ENCODE measurements at places on chromosomes 3 and 15.
A peak's percentile ranks its signal among the peaks of the same experiment; 100 is the strongest.

- DNase-seq: no peak
Observed at GRCh38 chr15:52329987-52330386, 34.4 kb upstream of the MYO5C start.

- no peak for DNase-seq
Observed at GRCh38 chr3:142031575-142031974, 117.8 kb downstream of the TFDP2 start.

DNA sequence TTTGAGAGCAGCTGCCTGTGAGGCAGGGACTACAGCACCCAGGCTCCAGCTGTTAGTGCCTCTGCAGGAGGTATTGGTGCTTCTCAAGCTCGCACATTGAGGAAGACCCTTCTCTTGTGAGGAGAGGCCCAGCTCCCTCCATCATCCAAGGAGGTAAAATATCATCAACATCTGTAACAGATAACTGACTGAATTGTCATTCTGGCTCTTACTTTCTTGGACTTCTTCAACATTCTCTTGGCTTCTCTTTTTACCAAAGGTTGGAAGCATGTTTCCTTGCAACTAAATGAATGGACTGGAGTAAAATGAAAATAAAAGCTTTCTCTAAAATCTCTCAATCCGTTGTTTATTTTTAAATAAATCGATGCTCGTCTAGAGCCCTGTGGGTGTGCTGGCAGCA is 53.1 kb upstream of the PXYLP1 start:
- no peak for DNase-seq

DNA sequence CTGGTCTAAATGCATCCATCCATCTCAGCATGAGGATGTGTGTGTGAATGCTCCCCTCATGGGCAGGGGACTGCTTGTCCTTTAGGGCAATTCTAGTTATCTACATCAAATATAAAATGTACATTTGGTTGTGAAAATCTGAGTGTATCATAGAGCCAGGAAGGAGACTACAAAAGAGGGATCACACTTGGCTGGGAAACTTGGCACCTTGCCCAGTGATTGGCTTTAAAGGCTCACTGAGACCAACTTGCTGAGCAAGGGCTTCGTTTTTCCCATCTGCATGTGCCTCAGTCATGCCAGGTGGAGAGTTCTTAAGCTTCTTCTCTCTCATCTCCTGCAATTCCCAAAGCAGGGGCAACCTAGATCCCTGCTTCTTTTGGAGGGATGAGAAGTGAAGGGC is 5.2 kb downstream of the CAPN3 start:
- no peak for DNase-seq

GRCh38 chr15:40204100-40204499 is 34.8 kb upstream of the PAK6 start:
- DNase-seq: no peak

DNA sequence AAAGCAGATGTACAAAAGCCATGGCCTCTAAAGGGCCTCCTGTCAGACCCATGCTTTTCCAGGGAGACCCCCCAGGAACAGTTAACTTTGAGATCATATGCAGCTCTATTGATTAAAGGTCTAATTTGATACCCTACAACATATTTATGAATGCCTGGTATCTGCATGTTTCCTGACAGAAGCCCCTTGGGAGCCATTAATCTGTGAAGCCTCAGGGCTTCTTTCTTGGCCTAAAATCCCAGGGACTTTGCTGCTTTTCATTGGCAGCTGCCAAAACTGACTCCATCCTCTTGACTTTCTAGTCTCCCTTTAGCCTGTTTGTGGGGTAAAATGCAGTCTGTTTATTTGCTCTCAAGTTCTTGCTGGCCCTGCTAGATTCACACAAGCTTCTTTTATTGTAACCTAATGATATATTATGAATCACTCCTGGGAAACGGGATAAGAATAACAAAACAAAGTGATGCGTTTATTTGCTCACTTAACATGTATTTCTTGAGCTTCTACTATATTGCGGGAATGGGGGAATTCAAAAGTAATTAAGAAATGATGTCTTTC is 257.0 kb downstream of the LSAMP start:
- no peak for DNase-seq

DNA sequence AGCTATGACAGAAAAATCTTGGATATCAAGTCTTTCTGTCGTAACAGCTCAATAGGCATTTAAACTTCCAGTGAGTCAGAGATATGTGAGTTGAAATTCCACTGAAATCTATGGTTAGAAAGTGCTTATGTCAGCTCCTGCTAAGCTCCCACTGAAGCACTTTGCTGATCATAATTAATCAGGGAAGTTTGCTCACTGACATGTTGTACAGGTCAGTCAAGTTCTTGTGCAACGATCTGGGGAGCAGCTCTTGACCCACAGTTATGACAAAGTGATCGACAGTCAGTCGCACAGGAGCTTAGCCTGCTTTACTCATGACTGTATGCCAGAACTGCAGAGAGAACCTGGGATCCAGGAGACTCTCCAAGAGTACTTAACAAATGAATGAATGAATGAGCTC is 453.5 kb downstream of the SOX2 start:
- DNase-seq: no peak

- DNase-seq: no peak
Observed at GRCh38 chr3:13163848-13164382, 90.7 kb upstream of the IQSEC1 start.

GRCh38 chr15:25019434-25019833 is 64.6 kb downstream of the SNRPN start:
- DNase-seq: no peak

DNA sequence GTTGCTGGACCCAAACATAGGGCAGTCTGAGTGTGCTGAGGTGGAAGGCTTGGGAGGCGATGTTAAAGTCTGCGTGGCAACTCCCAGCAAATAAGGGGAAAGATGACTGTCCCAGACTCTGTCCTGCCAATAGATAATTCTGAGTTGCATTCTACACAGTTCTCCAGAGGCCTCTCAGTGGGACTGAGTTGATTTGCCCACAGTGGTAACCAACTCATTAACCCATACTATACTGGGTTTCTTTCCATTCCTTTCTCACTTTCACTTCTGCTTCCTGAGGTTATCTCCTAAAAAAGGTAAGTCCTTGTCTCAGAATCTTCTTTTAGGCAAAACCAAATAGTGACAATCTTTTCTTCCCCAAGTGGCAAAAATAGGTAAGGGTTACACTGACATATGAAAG is 549.9 kb upstream of the DPPA4 start:
- DNase-seq: no peak

GRCh38 chr3:195285372-195285771 is 14.4 kb upstream of the XXYLT1 start:
- no peak for DNase-seq

DNA sequence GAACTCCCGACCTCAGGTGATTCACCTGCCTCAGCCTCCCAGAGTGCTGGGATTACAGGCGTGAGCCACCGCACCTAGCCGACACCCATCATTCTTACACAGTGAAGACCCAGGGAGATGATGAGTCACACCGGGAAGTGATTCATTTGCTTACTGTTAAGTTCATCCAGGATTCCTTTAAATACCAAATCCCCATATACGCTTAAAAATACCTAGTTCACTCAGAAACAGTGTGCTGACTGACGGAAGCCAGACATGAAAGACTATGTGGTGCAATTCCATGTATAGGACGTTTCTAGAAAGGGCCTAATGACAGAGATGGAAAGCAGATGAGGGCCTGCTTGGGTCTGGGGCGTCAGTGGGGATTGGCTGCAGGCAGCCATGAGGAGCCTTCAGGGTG is 75.2 kb downstream of the APBA2 start:
- DNase-seq: peak; percentile 36

DNA sequence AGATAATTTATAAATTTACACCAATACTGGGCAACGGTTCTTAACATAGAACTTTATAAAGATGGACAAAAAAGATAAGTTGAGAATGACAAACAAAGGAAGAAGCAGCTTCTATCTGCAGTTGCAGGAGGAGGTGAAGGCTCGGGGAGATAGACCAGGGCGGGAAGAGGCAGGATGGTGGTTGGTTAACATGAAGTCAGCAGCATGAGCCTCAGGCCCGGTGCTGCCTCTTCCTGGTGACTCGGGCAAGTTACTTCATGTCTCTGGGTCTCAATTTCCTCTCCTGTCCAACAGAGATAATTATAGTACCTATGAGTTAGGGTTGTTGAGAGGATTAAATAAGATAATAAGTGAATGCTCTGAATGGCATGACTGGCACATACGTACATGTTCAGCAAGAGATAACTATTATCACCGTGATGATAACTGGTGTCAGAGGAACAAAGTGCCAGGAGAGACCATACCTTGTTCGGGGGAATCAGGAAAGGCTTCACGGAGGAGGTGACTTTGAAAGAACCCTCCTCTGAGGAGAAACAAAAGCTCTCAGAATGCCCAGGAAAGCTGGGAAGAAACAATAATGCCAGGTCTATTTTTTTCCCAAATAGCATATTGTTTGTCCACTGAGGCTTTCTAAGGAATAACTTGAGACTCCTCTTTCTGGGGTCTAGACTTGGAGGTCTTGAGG is 4.4 kb downstream of the PAK6 start:
- no peak for DNase-seq

DNA sequence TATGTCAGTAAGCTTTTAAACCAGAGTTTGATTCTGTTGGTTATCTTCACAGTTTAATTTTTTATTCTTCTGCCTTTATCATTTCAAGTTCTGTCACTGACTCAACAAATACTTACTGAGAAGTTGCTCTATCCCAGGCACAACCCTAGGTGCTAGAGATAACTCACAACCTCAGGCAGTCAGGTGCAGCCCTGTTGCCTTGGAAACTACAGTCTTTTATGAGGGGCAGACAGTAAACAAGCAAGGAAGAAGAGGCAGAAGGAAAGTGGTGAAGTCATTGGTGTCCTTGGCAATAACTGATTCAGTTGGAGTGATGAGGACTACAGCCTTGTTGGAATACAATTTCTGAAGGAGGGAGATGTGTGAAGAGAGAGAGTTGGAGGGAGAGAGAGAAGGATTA is 142.1 kb upstream of the LRTM1 start:
- DNase-seq: no peak

DNA sequence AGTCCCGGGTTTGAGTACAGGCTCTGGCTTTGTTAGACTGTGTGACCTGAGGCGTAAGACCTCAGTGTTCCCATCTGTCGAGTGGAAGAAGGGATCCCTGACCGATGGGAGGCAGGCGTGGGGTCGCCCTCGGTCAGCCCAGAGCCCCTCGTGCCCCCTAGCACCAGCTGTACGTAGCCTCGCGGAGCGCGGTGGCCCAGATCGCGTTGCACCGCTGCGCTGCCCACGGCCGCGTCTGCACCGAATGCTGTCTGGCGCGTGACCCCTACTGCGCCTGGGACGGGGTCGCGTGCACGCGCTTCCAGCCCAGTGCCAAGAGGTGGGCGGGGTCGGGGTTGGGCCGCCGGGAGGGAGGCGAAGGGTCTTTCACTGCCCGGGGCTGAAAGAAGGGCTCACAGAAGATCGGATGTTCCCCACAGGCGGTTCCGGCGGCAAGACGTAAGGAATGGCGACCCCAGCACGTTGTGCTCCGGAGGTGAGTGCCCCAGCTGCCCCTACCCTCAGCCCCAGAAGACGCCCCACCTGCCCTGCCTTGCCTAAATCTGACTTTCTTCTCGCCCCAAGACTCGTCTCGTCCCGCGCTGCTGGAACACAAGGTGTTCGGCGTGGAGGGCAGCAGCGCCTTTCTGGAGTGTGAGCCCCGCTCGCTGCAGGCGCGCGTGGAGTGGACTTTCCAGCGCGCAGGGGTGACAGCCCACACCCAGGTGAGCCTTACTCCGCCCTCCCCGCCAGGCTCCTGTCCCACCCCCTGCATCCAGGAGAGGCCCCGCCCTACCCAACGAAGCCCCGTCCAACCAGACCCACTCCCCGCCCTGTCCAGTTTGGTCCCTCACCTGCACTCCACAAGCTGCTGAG is 3.5 kb upstream of the LSMEM2 start:
- DNase-seq: peak; percentile 79

DNA sequence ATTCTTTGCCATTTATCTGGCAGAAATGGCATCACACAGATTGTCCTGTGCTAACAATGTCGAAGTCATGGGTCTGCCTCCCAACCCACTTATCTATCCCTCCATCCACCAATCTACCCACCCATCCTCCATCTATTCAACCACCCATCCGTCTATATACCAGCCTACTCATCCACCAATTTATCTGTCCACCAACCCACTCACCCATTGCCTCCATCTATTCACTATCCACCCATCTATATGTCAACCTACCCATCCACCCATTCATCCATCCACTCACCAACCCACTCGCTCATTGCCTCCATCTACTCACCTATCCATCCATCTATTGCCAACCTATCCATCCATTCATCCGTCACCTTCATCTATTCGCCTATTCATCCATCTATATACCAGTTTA is 521.2 kb downstream of the SHQ1 start:
- no peak for DNase-seq

Data from endodermal cell (in vitro differentiated cells).